ENCODE measurements at places on chromosomes 6 and 20.
A peak's percentile ranks its signal among the peaks of the same experiment; 100 is the strongest.

DNA sequence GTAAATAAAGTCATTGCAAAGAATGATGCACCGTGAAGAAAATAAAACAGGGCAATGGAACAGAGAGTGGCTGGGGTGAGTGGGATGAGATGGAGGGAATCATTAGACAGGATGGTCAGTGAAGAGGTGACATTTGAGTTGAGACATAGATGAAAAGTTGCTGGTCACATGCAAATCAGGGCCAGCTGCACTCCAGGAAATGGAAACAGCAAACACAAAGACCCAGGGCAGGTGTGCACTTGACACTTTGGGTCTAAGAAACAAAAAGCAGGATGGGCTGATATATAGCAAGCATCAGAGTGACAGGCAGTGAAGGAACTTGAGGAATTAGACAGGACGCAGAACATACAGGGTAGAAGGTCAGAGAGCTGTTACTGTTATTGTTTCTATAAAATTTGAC, 171.5 kb upstream of the RIPOR2 start:
- DNase-seq: no peak

DNA sequence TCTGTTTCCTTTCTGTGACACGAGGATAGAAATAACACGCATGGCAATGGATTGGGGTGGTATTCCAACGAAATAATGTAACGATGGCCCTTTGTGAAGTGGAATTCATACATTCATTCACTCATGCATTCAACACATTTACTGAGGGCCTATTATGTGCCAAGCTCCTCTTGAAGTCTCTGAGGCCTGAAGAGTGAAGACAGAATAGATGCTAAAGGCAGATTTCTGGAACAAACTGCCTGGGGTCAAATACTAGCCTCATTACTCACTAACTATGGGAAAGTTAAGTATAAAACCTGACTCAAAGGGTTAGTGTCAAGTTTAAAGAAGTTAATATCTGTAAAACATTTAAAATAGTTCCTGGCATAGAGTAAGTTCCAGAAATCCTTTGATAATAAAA, 279.6 kb upstream of the SULF2 start:
- no peak for DNase-seq

DNA sequence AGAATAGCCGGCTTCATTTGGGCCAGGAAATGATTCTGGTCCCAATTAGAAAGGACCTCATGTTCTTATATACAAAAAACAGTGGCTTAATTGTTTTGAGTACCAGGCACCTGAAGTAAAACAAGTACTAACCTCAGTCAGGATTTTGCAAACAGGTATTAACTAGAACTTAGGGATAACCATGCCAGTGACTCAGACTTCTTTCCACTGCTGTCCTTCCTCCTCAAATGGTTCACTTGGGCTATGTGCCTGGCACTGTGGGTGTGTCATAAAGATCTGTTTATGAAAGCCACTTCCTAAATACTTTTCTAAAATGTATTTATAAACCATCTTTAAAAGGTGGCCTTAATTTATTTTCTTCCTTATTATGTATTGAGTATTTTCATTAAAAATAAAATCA, 10.7 kb downstream of the CLDN20 start:
- DNase-seq: no peak

DNA sequence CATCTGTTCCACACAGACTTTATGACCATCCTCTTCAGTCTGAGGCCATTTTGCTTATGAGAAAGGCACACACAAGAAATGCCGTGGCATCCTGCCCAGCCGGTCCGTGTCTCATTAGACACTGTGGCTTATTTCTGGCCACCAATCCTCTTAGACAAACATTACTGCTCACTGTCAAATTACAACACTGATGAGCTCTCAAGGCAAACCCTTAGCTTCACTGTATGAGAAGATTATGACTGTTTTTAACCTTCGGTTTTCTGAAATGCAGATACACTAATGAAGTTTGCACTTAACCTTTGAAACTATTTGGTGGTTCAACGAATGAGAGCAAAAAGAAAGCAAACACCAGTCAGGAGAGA, 50.5 kb upstream of the DST start:
- peak; percentile 38 for DNase-seq

- no peak for DNase-seq
These were observed 11.9 kb upstream of the QKI start for GRCh38 chr6:163402616-163403015.

GRCh38 chr6:101117393-101118135, 236.4 kb upstream of the ASCC3 start:
- no peak for DNase-seq

DNA sequence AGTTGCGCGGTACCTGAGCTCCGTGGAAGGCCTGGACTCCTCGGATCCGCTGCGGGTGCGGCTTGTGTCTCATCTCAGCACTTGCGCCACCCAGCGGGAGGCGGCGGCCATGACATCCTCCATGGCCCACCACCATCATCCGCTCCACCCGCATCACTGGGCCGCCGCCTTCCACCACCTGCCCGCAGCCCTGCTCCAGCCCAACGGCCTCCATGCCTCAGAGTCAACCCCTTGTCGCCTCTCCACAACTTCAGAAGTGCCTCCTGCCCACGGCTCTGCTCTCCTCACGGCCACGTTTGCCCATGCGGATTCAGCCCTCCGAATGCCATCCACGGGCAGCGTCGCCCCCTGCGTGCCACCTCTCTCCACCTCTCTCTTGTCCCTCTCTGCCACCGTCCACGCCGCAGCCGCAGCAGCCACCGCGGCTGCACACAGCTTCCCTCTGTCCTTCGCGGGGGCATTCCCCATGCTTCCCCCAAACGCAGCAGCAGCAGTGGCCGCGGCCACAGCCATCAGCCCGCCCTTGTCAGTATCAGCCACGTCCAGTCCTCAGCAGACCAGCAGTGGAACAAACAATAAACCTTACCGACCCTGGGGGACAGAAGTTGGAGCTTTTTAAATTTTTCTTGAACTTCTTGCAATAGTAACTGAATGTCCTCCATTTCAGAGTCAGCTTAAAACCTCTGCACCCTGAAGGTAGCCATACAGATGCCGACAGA, 9.9 kb downstream of the HEY2 start:
- no peak for DNase-seq

DNA sequence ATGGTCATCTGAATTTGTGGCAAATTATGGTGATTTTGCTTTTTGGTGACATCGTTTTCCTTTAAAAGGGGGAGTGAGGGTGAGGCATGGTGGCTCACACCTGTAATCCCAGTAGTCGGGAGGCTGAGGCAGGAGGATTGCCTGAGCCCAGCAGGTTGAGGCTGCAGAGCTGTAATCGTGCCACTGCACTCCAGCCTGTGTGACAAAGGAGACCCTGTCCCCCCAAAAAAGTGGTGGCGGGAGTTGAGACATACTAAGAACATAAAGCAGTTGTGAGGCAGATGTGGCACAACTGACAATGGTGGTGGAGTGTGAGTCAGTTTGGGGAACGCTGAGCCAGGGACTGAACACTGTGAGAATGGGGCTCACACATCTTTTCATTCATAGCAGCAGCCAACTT, 45.5 kb downstream of the ADNP start:
- DNase-seq: no peak

DNA sequence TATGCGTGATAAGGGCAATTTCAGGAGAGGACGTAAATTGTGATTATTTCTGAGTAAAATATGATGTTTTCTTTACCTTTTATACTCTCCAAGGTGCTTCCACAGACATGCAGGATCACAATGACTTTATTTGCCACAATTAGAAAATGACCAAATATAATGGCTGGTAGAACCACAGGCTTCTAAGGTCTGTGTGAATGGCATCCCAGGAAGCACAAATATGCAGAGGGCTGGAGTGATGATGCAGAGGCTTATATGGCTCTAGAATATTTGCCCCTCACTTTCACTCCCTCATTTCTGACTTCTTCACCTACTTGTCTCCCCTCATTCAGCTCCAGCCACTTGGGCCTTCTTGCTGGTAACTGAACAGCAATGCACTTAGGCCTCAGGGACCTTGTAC, 502.1 kb upstream of the MAP3K7 start:
- DNase-seq: no peak

DNA sequence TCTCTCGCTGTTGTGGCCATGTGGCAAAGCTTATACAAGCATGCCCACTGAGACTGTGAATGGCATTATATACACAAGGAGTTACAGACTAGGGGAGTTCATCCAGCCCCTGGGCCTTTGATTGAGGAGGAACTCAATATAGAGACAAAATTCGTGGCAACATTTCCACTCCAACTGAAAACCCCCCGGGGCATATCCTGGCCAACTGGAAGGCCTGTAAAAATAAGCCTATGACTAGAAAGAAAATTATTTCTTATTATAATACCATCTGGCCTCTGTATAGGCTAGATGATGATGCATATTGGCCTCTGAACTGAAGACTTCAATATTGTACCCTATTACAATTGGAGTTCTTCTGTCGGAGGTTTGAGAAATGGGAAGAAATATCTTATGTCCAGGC, 175.5 kb upstream of the GJE1 start:
- DNase-seq: no peak

- no peak for DNase-seq
These were observed 18.4 kb upstream of the MCUR1 start for GRCh38 chr6:13832778-13833177.

- DNase-seq: no peak
These were observed 42.0 kb downstream of the THEMIS start for GRCh38 chr6:127858727-127859391.

GRCh38 chr6:64155063-64155462, 519.5 kb downstream of the PHF3 start:
- DNase-seq: no peak

DNA sequence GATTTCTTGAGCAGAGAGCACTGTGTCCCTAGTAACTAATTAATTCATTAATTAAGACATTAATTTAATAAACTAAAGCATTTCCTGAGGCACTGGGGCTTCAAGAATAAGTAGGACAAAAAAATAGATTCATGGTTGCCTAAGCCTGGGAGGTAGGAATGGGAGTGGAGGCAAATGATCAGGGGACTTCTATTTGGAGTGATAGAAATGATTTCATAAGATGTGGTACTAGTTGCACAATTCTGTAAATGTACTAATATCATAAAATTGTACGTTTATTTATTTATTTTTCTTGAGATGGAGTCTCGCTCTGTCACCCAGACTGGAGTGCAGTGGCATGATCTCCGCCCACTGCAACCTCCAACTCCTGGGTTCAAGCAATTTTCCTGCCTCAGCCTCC, 287.2 kb downstream of the KHDC1L start:
- no peak for DNase-seq

DNA sequence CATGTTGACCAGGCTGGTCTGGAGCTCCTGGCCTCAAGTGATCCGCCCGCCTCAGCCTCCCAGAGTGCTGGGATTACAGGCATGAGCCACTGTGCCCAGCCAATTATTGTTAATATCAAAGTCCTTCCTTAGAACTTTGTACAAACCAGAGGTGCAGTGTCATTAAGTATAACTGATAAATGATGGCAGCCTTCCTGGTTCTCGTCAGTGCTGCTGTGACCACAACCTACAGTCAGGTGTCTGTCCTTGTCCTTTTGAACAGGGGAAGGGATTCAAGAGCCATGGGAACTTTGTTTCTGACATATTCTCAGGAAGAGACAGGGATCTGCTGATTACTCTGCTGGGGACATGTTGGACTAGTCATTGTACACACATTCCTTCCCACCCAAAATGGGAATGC, 103.2 kb upstream of the TIAM2 start:
- DNase-seq: no peak

DNA sequence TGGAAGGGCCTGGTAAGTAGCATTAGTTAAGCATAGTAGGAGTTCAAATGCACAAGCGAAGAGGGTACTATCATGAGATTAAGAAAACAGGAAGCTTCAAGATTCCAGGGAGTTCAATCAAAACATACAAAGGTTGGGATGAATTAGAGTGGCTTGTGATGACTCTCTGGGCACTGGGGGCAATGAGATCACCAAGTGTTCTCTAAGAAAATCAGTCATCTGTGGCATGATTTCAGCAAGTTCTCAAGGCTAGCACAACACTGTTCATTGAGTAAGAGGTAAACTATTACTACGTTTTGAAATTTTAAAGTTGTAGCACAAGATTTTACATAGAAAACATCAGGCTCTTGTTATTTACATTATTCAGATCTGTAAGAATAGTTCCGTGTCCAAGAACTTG, 139.7 kb upstream of the FLRT3 start:
- DNase-seq: no peak

GRCh38 chr20:62449951-62450691, 22.8 kb upstream of the RBBP8NL start:
- DNase-seq: no peak

DNA sequence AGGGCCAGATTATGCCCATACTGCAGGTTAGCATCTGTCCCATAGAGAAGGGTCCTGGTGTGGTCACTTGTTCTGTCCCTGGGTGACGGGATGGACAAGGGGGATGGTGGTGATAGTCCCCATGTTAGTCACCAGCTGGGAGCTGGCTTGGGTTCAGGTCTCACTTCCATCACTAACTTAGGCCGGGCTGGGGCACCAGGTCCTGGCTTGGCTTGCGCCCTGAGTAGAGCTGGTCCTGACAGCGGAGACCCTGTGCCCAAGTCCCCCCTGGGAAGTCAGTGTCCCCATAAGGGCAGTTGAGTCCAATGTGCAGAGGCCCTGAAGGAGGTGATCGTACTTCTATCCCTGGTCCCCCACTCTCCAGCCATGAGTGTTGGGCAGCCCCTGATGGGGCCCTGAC, 52.6 kb downstream of the ANKRD60 start:
- DNase-seq: no peak

DNA sequence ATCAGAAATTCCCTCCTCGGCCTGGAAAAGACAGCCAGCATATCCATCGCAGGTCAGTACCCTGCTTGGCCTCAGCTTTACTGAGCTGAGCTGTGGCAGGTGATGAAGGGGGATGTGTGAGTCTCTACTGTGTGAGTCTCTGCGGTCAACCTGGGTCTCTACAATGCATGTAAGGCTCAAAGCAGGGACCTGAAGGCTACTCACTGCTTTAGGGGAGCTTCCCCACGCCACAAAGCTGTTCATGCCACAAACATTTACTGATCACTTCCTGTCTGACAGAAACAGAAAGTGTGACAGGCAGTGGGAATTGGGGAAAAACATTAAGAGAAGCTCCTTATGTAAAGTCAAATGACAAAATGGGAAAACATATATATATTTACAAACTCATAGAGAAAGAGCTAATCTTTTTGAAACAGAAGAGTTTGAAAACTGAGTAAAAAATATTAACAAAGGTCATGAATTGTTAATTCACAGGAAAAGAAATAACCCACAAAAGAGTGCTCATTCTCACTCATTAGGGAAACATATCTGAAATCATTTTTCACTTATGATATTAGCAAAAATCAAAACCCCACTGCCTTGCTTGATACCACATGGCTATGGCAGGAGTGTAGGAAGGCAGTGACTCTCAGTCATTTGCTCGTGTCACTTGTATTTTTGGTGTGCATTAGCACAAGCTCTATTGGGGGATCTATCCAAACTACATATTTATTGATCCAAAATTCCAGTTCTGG, 5.8 kb downstream of the BTN3A3 start:
- DNase-seq: no peak

DNA sequence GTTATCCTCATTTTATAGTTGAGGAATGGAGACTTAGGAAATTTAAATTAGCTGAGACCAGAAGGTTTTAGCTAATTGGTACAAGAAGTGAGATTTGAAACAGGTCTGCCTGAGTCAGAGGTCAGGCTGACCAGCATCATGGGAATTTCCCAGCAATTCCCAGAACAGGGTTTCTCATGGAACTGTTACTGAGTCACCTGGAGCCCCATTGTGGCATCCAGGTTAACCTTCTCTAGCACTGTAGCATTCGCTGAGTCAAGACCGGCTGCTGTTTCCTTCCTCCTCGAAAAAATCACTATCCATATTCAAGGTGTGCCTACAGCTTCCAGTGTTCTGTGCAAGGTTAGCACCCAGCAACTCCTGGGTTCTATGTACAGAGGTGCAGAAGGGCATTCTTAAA, 238.0 kb upstream of the MAN1A1 start:
- no peak for DNase-seq

GRCh38 chr6:109521080-109521479, 38.1 kb upstream of the ZBTB24 start:
- no peak for DNase-seq

- no peak for DNase-seq
These were observed 25.5 kb downstream of the ENTPD6 start for GRCh38 chr20:25220810-25221591.
